ENCODE measurements at places on chromosomes 1 and 21.

DNA sequence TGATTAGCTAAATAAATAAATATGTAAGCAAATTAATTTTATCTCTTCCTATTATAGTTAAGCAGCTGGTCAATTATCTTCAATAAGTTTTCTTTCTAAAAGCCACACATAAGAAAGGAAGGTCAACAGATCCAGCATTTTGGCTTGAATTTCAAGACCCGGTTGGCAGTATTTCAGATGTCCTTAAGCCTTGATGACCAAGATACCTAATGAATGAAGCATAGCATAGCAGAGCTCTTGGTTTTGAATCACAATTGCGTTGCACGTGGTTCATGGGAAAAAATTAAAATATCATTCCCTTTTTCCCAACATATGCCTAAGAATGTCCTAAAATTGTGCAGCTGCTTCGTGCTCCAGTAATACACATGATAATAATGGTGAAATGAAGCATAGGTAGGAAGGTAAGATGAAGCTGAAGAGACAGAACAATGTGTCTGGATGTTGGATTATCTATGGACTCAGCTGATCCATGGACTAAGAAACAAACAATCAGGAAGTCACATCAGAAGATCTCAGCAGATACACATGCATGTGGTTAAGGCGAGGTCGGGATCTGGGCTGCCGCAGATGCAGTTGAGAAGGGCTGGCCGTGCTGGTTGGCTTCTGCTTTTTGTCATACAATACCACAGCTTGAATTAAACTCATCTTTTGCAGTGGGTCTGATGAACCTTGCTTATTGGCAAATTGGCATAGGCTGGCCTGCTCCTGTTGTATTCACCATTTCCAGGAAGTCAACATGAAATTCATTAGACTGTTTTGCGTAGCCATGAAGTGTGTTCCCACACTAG is 284.9 kb upstream of the RUNX1 start:
- no peak for DNase-seq

DNA sequence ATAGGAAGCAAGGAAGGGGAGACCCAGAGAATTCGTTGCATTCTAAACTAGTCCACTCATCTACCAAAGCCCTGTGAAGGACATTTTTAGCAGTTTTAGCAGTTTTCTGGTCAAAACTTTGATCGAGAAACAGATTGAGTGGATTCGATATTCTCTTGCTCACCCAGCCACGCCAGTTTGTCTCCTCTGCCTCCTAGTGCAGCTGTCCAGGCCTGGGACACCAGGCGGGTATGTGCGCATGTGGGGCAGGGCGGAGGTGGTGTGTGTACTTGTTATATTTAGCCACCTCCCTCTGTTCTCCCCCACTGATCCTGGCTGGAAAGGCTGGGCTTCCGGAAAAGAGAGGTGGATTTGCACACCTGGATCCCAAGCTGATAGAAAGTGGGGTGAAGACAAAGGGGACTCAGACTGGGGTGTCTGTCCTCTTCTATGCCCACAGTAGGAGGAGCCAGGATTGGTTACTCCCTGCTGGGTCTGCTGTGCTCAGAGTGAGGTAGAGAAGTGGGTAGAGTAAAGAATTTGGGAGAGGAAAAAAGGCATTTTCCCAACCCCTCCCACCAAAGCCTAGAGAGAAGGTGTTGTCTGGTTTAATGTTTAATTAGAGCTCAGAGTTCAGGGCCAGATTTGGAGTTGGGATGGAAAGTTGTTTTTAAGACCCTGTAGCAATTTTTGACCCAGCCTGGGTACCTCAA is 3.8 kb downstream of the LMNA start:
- DNase-seq: no peak

DNA sequence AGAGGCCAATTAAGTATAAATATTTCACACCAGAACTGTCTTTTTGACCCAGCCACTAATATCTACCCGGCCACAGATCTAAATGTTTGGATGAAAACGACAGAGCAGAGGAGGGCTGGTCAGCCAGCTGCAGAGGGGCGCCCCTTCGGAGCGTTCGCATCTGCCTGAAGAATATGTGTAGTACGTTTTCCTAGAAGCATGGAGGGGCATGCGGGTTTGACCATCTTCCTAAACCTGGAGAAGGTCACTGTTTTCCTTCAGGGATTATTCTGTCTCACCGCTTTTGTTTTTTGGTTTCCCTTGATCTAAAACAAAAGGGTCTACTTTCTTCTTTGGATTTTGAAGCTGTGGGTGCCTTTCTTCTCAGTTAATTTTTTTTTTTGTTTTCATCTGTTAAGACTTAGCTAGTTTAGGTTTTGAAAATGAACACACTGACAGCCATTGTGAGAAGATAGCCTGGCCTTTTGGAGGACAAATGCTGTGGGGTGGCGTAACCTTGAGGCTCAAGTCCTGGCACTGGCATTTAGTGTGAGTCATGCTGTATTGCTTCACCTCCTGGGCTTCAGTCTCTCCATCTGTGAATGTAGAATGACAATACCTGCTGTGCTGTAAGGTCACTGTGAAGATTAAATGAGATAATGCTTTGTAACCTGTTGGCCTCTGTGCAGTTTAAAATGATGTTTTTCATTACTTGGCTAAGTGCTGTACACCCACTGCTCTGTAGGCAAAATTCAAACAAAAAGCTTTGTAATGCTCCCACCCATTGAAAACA is 74.1 kb upstream of the IRF2BP2 start:
- DNase-seq: no peak

DNA sequence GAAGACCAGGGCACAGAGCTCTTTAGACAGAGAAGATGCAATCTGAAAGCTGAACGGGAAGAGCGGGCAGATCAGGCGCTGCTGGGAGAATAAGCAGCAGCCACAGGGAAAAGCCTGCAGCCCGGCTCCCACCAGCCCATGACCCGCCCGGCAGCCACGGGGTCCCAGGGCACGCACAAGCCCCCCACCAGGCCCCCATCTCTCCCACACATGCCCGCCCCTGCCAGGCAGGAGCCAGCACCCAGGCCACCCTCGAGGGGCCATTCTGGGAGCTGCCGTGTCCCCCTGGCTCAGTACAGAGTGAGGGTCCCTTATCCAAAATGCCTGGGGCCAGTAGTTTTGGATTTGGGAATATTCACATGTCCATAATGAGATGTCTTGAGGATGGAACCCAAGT is 16.3 kb downstream of the SLC19A1 start:
- DNase-seq: no peak

- DNase-seq: no peak
Observed at GRCh38 chr1:205491794-205492193, 12.7 kb upstream of the CDK18 start.

DNA sequence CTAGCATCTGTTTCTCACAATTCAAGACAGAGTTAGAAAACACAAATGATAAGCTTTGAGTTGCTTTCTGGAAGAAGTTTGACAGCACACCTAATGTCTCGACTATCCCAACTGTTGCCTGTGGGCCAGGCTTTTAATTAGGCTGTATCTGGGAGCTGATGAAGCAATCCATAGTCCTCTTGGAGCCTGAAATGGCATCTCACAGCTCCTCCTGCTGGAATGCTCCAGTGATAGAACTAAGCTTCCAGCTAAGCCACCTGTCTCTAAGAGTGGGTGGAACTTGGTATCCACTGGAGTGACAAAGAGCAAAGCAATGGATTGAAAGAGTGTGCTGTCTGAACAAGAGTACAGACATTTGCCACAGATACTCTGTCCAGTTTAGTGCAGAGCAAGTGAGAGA is 605.3 kb upstream of the NR5A2 start:
- no peak for DNase-seq

DNA sequence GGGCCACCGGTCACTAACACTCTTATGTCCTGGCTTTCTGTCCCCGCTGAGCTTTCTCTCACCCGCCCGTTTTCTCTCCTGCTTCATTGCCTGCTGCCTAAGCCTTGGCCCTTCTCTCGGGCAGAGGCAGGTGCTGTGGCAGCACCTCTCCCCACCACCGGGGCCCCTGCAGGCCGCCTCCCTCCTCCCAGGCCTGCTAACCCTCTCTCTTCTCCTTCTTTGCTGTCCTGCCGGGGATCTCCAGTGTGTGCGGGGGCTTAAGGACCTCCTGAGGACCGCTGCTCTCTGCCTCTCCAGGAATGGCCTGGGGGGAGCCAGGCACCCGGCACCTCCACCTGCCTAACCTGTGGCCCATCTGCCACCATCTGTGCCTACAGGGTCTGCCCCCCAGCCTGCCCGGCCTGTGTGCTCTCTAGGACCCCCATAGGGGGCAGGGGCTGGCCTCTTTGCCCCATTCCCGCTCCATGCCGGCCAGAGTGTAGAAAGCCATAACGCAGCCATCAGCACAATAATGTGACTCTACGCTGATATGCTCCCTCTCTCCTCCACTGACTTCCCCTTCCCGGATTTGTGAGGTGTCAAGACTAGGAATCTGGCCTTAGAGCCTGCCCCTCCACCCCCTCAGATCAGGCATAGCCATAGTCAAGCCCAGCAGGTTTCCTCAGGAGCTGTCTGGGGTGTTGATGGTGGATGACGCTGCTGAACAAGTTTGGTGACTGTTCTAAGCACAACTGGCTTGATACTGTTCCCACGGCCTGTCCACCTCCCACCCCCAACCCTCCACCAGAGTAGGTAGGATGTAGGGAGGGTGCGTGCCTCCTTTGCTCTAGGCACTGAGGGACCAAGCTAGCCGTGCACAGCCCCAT is 6.1 kb upstream of the SFN start:
- no peak for DNase-seq

DNA sequence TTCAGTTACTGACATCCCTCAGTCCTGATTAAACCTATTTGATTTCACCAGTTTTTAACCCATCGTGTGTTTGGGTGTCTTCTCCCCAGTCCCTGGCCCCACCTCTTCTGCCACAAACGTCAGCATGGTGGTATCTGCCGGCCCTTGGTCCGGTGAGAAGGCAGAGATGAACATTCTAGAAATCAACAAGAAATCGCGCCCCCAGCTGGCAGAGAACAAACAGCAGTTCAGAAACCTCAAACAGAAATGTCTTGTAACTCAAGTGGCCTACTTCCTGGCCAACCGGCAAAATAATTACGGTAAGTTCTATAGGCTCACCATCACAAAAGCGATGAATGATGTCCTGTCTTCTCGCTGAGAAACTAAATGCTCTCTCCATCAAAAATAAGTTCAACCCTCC is 28.7 kb downstream of the NBPF3 start:
- DNase-seq: peak; percentile 28

- peak; percentile 34 for DNase-seq
Observed at GRCh38 chr21:14523234-14523633, 22.9 kb downstream of the SAMSN1 start.

DNA sequence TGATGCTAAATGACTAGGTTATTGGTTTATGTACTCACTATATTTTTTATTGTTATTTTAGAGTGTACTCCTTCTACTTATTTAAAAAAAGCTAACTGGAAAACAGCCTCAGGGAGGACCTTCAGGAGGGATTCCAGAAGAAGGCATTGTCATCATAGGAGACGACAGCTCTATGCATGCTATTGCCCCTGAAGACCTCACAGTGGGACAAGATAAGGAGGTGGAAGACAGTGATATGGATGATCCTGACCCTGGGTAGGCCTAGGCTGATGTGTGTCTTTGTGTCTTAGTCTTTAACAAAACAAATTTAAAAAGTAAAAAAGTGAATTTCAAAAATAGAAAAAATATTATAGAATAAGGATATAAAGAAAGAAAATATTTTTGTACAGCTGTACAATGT is 155.7 kb upstream of the CD34 start:
- DNase-seq: no peak

DNA sequence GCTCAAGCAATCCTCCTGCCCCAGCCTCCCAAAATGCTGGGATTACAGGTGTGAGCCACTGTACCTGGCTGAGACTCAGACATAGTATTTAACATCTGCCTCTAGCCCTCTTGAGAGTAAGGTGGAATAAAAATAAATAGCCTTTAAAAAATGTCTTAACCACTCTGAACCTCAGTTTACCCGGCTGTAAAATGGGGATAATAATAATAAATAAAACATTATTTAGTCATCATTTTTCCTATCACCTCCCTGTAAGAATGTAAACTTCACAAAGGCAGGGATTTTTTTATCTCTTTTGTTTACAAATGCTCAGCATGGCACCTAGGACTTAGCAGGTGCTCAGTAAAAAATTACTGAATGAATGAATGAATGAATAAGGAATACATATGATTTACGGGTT is 17.2 kb downstream of the EPHB2 start:
- DNase-seq: no peak

GRCh38 chr1:43878854-43879253 is 54.7 kb upstream of the ARTN start:
- DNase-seq: no peak

DNA sequence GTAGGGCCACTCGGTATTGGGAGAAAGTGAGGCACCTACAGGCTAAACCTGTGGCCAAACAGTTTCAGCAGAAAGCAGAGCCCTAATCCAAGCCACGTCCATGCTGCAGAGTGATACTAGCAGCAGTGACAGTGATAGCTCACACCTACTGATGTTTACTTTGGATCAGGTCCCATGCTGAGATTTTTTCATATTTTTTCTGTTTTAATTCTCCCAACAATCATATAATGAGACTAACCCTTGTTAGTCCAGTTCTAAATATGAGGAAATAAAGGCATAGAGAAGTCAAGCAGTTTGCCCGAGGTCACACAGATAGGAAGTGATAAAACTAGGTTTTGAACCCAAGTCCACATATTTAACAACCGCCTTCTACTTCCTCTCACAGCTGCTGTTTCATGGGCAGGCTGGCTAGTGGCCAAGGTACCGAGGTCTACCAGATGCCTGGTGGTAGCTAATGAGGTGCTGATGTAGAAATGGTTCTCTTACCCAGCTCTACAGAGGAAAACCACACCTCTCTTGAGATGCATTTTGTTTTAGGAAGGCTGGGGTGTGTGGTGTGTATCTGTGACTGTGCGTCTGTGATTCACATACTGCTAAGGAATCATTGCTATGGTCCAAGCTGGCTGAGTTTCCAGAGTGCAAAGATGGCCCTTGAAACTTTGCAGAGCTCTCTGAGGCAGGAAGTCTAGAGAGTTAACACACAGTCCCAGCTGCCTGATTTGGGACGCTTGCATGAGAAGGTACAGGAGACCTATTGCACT is 80.3 kb upstream of the ARTN start:
- no peak for DNase-seq

DNA sequence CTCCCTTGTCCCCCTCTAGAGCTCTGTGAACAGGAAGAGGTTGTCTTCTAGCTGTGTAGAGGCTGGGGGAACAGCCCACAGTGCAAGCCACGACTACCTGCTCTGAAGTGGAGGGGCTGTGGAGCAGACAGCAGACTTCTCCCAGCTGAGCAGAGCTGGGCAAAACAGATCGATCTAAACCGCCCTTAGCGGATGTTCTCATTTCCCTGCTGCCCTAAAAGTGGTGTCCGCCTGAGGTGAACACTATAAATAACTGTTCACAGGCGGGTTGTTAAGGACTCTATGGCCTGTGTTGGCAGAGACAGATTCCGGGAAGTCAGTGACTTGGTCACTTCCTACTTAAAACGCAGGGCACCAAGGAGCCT is 203.2 kb downstream of the RHOU start:
- DNase-seq: no peak

- DNase-seq: no peak
Observed at GRCh38 chr1:76615253-76616035, 251.8 kb upstream of the ST6GALNAC5 start.

- DNase-seq: no peak
Observed at GRCh38 chr1:67135354-67135753, 584 bp upstream of the C1orf141 start.

GRCh38 chr21:42308161-42308913 is 6.9 kb downstream of the TFF3 start:
- no peak for DNase-seq
